NCI-H1417 (cell line): ENCODE measurements at places on chromosomes 3 and 15.

- DNase-seq = no peak
These were observed 776.1 kb upstream of the SEMA6D start for GRCh38 chr15:46941241-46941640.

DNA sequence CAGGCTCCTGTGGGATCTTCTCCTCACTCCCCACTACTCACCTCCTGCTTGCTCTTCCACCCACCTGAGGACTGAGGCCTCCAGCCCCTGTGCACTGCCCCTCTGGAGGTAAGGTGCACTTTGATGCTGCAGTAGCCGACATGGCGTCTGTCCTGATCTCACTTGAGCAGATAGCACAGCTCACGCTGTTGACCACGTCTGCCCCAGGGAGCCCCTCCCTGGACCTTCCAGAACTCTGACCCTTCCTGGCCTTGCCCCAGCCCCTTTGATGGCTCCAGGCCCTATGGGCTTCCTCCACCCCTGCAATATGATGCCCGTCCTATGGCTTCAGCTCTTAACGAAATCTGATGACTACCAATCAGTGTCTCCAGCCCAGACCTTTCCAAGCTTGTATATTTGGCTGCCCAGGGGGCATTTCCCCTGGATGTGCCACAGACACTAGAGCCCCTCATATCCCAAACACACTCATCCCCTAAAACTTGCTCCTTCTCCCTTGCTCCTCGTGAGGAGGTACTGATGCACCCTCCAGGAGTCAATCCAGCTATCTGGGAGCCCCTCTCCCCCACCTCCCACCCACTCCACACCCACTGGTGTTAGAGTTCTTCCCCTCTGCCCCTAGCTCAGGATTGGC, 27.1 kb downstream of the KY start:
- no peak for DNase-seq

DNA sequence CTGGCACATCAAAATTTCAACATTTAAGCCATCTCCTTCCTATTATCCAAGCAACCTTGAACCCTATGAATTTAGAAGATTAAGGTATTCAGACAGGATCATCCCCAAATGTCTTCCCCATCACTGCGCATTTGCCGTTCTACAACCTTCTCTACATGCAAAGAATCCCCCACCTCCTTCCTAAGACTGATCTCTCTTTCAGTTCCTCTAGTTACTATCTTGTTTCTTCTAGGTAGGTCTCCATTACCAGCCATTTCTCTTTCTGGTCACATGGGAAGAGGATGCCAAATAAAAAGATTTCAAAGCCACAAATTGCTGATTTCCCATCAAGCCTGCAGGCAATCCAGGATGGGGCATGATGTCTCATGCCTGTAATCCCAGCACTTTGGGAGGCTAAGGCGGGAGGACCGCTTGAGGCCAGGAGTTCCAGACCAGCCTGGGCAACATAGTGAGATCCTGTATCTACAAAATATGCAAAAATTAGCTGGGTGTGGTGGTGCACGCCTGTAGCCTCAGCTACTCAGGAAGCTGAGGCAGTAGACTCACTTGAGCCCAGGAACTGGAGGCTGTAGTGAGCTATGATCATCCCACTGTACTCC, 29.7 kb upstream of the MTMR10 start:
- DNase-seq = no peak

- no peak for DNase-seq
These were observed 34.8 kb downstream of the CCDC80 start for GRCh38 chr3:112606098-112606497.

GRCh38 chr15:92683511-92683834, 27.9 kb upstream of the FAM174B start:
- DNase-seq = peak; percentile 27

- DNase-seq = no peak
These were observed 41.3 kb downstream of the CHDH start for GRCh38 chr3:53804697-53805462.

GRCh38 chr3:14831916-14832450, 13.2 kb downstream of the FGD5 start:
- DNase-seq = no peak

DNA sequence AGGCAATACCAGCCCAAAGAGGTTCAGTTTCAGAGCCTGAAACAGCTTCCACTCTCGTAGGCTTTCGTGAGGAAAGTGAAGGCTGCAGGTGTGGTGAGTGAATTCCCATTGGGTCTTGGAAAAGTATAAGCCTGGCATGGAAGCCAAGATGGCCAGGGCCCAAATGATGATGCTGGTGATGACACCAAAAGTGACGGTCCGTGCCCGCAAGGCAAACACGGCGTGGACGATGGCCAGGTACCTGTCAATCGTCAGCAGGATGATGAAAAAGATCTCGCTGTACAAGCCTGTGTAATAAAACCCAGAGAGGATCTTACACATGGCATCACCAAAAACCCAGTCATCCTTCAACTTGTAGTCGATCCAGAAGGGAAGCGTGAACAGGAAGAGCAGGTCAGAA, 4.4 kb downstream of the CCR1 start:
- no peak for DNase-seq

- no peak for DNase-seq
These were observed 214.3 kb upstream of the FEZF2 start for GRCh38 chr3:62587579-62588031.

- no peak for DNase-seq
These were observed 123.9 kb downstream of the MAGI1 start for GRCh38 chr3:65914740-65915367.

DNA sequence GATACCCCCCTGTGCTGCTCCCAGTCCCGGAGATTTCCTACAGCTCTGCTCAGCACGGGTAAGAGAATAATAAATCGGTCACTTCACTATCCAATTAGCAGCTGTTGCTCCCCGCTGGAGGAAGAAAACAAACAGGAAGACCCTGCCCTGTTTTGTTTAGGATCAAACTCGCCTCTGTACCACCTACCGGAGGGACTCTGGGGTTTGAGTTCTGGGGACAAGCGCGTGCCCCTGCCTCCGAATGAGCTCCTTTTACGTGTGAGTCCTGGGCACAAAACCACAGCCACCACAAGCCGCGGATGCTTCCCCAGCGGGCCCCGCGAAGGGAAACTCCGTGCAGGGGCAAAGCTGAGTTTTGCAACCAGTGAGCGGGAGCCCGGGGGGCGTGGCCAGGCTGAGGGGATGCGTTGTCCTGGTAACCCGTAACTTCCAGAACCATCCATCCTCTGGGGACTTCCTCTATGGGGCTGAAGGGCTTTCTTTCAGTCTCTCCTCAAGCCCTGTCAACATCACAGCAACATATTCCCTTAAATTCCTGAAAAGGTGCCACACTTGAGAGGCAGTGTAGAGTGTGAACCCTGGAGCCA, 315.7 kb upstream of the PROK2 start:
- peak; percentile 70 for DNase-seq

DNA sequence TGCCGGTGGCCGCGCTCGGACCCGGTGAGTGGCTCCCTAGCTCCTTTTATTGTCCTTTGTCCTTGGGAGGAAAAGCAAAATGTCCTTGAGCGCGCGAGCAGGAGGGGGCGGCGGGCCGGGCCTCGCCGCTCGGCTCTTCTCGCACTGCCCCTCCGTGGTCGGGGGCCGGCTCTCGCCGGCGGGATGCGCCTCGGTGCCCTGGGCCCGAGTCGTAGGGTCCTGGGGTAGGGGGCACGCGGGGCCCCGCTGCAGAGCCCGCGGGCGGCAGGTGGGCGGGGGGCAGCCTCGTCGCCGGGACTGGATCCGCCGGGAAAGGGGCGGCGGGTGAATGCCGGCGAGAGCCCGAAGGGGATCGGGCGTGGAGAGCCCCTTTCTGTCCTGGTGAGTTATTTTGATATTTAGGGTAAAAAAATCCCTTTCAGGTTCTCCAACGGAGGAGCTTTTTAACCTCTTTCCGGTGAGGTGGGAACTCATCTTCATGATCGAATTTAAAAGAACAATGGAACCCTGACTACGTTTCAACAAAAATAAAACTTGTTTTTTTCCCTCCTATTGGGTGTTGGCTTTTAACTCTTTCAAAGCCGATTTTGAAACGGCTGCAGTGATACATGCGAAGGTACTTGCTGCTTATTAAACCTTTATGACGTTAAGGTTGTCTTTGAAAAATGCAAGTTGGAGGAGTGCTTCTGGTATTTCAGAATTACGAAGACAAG, 16.8 kb upstream of the CHD2 start:
- DNase-seq = peak; percentile 54

DNA sequence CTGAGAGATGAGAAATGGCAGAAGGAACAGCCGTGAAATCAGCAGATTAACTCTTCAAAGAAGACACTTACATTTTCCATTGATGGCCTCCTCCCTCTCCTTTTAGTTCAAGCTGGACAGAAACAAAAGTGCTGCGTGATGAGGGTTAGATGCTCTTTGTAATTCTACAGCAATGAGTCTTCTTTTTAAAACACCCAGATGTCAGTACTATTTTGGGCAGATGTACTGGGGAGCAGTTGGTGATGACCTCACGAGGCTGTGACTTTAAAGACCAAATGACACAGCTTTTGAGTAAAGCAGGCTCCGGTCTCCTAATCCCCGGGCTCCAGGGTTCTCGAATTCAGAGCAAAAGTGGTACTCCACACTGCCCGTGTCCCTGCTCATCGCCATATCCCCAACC, 198.2 kb downstream of the SLCO3A1 start:
- no peak for DNase-seq

- no peak for DNase-seq
These were observed 71.8 kb upstream of the SCN5A start for GRCh38 chr3:38721207-38721772.

GRCh38 chr15:88636050-88636449, 2.8 kb upstream of the ISG20 start:
- DNase-seq = no peak

DNA sequence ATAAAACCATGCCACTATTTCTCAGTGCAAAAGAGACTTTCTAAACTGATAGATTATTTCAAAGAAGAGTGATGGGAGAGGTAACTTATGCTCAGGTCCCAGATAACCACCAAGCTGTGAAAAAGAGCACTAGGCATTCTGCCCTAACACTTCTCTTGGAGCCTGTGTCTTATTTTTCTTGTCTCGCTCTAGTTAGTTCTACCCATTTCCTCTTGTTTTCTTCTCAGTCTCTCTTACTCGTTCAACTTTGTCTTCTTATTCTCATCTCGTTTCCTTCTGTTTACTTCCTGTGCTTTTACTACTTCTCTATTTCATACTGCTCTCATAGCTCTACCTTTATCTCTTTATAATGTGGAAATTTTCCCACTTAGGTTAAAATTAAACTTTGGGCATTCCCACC, 91.8 kb upstream of the CGNL1 start:
- DNase-seq = no peak
